Jurkat, Clone E6-1 (cell line): ENCODE measurements at places on chromosomes 16 and 17.
A peak's percentile ranks its signal among the peaks of the same experiment; 100 is the strongest.

DNA sequence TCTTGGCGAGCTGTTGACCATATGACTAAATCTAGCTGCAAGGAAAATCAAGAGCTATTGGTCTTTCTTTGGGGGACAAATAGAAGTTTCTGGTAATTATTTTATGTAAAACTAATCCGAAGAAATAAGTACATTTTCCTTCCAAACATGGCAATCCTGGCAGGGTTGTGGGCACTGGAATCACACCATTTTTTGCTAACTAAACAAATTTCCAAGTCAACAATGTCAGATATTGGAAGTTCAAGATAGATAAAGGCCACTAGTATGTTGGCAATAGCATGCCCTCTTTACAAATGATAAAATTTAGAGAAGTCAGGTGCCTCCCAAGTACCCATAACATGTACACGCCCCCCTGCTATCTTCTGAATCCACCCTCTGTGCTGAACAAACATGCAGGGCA, 330.4 kb downstream of the CDH13 start:
- DNase-seq, result no peak

- peak; percentile 32 for DNase-seq
Measured at GRCh38 chr16:84029297-84030047, 13.1 kb downstream of the SLC38A8 start.

- DNase-seq, result no peak
Measured at GRCh38 chr16:35409503-35409902, 1950.1 kb downstream of the TP53TG3F start.

DNA sequence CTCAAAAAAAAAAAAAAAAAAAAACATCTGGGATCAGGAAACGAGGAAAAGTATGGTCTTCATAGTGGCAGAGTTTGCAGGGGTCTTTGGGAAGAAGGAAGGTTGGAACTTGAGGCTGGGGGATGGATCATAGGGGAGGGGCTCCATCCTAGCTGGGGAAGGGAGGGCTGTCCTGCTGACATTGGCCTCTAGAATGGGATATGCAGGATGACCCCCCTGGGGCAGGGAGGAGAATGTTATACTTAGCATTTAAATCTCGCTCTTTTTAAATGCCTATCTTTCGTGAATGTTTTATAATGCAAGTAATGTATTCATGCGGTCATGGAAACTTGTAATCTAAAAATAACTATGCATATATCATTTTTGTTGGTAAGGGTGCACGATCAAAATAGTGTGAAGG, 33.2 kb downstream of the TMEM235 start:
- no peak for DNase-seq

- no peak for DNase-seq
Measured at GRCh38 chr17:73003487-73003886, 89.0 kb downstream of the SLC39A11 start.

GRCh38 chr16:53855511-53855910, 151.6 kb downstream of the FTO start:
- DNase-seq, result no peak

GRCh38 chr17:47819475-47819874, 2.1 kb downstream of the OSBPL7 start:
- no peak for DNase-seq

- no peak for DNase-seq
Measured at GRCh38 chr16:49684696-49685095, 171.2 kb downstream of the ZNF423 start.

DNA sequence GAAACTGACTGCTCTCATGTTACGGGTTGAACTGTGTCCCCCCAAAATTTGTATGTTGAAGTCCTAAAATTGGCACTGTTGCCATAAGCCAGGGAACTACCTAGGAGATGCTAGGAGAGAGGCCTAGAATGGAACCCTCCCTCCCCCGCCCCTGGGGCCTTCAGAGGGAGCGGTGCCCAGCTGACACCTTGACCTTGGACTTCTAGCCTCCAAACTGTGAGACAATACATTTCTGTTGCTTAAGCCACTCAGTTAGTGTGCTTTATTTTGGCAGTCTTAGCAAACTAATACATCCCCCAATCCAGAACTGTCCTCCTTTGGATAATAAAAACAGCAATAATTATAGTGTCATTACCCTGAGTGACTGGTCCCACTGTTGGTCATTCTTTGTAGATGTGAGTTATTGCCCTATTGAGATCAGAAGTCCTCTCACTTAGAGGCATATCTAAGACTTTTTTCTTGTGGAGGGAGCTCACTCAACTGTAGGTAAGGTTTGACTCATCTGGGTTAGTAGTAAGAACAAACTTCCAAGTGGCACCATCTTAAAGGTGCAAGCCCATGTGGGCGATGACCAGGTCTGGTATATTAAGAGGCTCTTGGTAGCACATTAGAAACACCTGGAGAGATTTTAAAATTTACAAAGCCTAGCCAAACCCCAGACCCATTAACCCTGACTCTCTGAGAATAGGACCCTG, 93.0 kb upstream of the HLF start:
- no peak for DNase-seq

- DNase-seq, result no peak
Measured at GRCh38 chr17:80847496-80848230, 144.0 kb upstream of the CHMP6 start.

GRCh38 chr17:49777563-49777962, 10.9 kb upstream of the KAT7 start:
- DNase-seq, result no peak

DNA sequence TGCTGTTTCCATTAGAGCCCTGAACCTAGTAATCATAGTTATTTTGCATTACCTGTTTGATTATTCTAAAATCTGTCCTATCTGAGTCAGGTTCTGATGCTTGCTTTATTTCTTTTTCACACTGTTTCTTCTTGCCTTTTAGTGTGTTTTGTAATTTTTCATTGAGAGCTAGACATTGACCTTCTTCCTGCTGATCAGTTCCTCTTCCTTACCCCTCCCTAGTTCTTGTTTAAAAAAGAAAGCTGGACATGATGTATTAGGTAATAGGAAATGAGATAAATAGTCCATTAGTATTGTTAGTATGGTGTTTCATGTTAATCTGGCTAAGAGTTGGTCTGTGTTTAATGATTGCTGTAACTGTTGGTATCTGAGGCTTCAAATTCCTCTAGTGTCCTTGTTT, 13.4 kb downstream of the WWP2 start:
- no peak for DNase-seq

DNA sequence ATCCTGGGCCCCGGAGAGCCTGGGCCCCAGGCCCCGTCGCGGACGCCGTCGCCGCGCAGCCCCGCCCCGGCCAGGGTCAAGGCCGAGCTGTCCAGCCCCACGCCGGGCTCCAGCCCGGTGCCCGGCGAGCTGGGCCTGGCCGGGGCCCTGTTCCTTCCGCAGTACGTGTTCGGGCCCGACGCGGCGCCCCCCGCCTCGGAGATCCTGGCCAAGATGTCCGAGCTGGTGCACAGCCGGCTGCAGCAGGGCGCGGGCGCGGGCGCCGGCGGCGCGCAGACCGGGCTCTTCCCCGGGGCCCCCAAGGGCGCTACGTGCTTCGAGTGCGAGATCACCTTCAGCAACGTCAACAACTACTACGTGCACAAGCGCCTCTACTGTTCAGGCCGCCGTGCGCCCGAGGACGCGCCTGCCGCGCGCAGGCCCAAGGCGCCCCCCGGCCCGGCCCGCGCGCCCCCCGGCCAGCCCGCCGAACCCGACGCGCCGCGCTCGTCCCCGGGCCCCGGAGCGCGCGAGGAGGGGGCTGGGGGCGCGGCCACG, 36.8 kb upstream of the ZC3H18 start:
- DNase-seq, result no peak

GRCh38 chr17:38315497-38315896, 18.5 kb downstream of the MRPL45 start:
- DNase-seq, result no peak

- DNase-seq, result no peak
Measured at GRCh38 chr17:40247926-40248495, 28.9 kb downstream of the WIPF2 start.

GRCh38 chr16:77457046-77457445, 22.2 kb upstream of the ADAMTS18 start:
- DNase-seq, result no peak

- no peak for DNase-seq
Measured at GRCh38 chr17:4898351-4898750, 985 bp upstream of the C17orf107 start.

- DNase-seq, result peak; percentile 53
Measured at GRCh38 chr16:1308036-1308976, 1.1 kb upstream of the UBE2I start.

DNA sequence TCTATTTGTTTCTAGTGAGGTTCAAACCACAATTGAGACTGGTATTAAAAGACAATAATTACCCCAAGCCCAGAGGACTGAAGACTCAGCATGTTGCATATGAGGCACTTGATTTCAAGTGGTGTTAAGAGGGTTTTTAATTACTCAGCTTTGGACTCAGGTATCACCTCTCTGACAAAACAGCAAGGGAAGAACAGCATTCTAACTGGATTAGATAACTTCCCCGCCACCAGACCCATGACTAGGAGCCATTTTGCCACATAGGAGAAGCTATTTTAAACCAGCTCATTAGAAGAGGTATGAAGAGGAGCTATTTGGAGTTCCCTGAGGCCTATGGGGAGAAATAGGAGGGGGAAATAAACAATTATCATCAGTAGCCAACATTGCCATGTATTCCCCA, 226.1 kb upstream of the TOX3 start:
- DNase-seq, result no peak

GRCh38 chr17:60169921-60170817, 20.4 kb downstream of the CA4 start:
- peak; percentile 54 for DNase-seq

- DNase-seq, result no peak
Measured at GRCh38 chr16:1620391-1620790, 8.2 kb downstream of the CRAMP1 start.

DNA sequence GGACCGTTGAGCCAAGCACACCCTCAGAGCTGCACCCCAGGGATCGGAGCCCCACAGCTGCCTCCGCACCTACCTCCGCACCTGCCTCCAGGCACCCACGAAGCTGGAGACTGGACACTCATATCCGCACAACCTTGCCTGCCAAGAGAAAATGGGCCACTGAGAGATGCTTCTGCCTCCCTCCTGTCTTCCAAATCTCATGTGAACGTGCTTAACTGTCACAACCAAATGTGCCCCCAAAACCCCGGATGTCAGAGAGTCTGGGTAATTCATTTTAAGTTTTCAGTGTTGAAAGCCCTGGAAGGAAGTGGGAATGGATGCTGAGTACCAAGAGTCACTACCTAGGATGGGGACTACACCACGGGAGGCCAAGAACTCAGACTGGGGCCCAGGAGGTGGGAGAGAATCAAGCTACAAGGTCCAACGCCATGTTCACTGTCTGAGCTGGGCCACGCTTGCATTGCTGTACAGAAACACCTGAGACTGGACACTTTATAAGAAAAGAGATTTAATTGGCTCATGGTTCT, 49.5 kb upstream of the MEAK7 start:
- DNase-seq, result peak; percentile 95

DNA sequence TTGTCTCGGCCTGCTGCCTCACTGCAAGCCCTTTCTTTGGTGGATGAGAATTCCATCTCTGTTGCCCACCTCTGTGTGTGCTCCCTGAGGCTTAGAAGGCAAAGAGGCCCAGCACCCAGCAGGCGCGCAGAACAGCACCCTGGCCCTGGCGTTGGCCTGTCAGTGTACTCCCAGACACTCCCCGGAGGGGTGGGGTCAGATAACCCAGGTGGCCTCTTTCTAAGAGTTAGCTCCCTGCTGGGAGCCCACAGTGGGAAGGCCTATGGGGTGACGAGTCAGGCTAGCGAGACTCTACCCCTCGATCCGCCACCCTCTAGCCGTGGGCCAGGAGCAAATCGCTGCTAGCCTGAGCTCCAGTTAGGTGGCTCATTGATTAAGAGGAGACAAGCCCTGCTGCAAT, 38.1 kb downstream of the SRL start:
- DNase-seq, result no peak

DNA sequence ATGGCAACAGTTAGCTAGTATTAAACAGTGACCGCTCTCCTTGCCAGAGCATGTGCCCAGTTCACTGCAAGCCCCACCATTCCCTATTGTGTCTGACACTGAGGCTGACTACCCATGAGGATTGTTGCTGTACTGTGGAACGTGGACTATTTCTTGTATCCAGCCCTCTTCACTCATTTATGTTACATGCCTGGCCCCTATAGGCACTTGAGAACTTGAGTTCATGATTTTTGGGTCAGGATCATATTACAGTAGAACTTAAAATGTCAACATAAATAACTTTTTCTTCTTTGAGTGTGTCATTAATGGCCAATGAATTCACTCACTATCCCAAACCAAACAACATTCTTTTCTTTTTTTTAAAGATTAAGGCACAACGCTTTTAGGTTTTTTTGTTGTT, 55.7 kb downstream of the LYRM1 start:
- DNase-seq, result no peak

DNA sequence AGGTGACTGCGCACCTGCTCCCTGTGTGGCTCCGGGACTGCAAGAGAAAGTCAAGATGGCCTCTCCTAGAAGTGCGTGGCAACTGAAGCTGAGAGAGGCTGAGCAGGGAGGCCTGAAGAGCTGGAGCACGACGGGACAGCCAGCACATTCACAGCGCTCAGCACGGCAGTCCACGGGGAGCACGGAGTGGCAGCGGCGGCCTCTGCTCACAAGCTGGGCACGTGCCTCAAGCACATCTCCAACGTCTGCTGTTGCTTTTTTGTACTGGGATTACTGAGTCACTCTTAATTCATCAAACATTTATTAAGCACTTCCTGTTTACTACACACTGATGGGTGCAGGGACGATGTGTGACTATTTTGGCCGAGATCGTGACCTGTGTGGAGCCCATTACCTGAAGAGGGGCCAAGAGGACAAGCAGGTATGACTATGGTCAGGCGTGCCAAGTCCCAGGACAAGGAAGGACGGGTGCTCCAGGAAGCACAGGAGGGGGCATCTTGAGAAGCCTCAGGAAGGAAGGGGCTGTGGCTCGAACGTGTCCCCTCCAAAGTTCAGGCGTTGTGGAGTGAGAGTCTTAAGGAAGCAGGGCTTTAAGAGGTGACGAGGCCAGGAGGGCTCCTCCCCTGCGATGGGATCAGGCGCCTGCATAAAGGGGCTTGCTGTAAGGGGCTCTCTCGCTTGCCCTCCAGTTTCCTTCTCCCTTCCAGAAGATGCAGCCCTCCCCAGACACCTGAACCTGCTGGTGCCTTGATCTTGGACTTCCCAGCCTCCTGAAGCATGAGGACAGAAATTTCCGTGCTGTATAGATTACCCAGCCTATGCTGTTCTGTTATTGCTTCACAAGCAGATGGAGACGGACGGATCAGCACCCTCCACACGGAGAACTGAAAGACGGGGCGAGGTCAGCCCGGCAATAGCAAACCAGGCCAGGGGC, 105.8 kb downstream of the ADCY9 start:
- no peak for DNase-seq

- DNase-seq, result no peak
Measured at GRCh38 chr16:47480410-47480809, 19.3 kb downstream of the PHKB start.

- no peak for DNase-seq
Measured at GRCh38 chr16:69909043-69909442, 42.1 kb upstream of the CLEC18A start.

- no peak for DNase-seq
Measured at GRCh38 chr16:83830091-83830768, 22.5 kb downstream of the HSBP1 start.

GRCh38 chr17:62797959-62798358, 10.2 kb downstream of the MARCHF10 start:
- no peak for DNase-seq

GRCh38 chr16:81003610-81004460, 2.9 kb downstream of the CMC2 start:
- no peak for DNase-seq

GRCh38 chr17:59829217-59830006, 63.3 kb downstream of the TUBD1 start:
- peak; percentile 50 for DNase-seq

GRCh38 chr17:1123921-1124715, 55.7 kb downstream of the ABR start:
- no peak for DNase-seq
